ENCODE measurements at places on chromosomes 6 and 20.

DNA sequence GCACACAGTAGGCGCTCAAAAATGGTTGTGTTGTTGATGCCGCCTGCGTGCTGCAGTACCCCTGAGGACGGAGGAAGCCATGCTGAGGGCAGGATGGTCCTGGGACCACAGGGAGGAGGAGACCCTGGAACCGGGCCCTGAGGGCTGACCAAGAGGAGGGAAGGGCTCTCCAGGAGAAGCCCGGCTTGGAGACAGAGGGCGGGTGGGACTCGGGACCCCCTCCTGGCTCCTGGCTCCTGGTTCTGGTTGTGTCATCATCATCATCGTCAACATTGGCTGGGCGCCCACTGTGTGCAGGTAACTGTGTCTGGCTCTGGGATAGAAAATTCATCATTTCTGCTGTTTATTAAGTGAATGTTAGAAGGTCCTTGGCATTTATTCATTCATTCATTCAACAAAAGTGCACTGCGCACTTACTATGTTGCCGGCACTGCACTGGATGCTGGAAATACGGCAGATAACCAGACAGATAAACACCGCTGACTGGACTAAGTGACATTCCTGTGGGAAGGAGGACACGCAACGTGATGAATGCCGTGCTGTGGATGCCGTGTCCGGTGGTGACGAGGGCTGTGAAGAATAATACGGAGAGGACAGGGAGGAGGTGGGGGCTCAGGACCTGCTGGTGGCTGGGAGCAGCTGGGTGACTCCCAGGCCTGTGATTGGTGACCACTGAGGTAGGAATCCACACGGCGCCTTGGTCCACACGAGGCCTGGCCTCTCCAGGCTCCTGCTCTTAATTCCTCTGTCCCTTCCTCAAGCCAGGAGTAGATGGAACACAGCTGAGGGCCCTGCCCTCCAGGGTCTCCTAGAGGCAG lies 35.3 kb downstream of the SPDEF start:
- DNase-seq = no peak

DNA sequence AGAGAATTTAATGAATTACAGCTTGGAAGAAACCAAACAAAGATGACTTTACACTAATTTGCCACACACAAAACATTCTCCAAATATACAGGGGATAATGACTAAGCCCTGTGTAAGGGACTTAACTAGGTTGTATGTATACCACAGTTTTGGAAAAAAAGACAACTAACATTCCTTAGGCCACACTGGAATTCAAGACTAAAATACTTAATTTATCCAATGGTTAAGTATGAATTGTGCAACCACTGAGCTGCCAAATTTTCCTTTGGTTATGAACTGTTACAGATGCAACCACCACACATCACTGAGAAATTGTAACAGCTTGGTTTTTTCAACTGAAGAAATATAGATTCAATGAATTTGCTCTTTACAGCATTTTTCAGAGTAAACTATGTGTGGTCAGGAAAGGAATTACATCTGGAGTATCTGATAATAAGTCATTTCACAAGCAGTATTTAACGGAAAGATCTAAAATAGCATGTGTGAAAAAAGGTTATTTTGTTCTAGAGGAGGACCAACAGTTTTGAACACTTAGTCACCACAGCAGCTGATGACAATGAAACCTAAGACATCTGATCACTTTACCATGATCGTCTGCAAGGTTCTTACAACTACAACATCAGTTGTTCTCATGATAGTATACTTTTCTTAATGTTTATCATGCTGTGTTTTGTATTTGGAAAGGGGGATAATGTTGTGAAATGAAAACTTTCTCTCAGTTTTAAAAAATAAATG lies 318.8 kb downstream of the BCKDHB start:
- no peak for DNase-seq

DNA sequence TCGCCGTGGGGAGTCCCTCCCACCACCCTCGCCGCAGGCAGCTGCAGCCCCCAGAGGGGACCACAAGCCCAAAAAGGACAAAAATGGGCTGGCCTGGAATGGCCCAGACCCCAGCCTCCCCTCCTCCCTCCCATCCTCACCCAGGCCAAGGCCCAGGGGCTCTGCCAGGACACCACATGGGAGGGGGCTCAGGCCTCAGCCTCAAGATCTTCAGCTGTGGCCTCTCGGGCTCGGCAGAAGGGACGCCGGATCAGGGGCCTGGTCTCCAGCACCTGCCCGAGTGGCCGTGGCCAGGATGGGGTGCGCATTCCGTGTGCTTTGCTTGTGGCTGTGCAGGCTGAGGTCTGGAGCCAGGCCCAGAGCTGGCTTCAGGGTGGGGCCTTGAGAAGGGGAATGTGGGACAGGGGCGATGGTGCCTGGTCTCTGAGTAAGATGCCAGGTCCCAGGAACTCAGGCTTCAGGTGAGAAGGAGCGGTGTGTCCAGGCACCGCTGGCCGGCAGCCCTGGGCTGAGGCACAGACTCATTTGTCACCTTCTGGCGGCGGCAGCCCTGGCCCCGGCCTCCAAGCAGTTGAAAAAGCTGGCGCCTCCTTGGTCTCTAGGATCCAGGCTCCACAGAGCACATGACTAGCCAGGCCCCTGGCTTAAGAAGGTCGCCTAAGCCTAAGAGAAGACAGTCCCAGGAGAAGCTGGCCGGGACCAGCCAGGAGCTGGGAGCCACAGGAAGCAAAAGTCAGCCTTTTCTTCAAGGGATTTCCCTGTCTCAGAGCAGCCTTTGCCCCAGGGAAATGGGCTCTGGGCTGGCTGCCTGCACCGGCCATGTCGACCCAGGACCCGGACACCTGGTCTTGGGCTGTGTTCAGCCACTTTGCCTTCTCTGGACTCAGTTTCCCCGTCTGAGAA lies 35.2 kb upstream of the MRGBP start:
- DNase-seq = no peak

GRCh38 chr6:46014511-46015118 lies 1.0 kb downstream of the CLIC5 start:
- DNase-seq = no peak

DNA sequence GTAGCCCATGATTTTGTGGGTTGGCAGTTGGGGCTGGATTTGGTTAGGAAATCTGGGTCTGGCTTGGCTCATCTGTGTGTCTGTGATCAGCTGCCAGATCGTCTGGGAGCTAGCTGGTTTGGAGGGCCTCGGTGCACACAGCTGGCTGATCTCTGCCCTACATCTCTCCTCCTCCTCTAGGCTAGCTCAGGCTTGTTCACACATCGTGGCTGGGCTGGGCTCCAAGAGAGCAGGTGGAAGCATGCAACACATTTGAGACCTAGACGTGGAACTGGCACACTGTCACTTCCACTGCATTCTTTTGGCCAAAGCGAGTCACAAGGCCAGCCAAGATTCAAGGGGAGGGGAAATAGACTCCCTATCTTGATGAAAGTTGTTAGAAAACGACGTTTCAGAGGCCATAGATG lies 15.9 kb downstream of the NDUFAF5 start:
- DNase-seq = no peak

GRCh38 chr6:10391799-10392198 lies 23.1 kb downstream of the TFAP2A start:
- DNase-seq = no peak

DNA sequence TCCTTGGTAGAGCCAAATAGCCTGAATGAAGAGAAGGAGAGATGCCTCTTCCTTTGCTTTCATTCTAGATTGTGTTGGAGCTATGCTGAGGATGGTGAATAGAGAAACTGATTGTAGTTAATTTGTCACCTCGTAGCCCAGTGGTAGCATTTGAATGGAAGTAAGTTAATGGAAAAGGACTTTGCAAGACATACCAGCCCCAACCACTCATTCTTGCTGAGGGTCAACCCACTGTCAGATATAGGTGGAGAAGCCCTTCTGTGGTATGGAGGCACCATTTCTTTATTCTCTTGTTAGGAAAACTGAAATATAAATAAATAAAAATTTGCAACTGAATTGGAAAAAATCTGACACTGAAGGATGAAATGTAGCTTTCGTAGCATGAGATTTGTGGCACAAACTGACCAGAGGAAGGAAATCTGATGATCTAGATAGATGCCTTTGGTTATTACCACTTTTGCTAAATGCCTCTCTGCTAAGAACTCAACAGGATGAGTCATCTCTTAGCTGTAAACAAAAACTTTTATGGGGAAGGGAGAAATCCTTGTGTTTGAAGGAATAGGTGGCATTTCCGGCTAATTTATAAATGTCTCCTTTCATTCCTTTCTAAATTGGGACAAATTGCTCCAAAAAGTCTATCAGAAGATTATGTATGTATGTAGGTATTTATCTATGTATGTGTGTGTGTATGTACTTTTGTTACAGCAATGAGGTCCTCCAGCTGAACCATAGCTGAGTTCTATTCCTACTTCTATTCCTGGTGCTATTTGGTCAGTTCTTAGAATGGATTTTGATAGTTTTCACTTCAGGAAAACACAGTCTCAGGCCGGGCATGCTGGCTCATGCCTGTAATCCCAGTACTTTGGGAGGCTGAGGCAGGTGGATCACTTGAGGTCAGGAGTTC lies 76.5 kb upstream of the SUPT3H start:
- DNase-seq = no peak

GRCh38 chr6:8108759-8109539 lies 6.6 kb upstream of the EEF1E1 start:
- DNase-seq = no peak

DNA sequence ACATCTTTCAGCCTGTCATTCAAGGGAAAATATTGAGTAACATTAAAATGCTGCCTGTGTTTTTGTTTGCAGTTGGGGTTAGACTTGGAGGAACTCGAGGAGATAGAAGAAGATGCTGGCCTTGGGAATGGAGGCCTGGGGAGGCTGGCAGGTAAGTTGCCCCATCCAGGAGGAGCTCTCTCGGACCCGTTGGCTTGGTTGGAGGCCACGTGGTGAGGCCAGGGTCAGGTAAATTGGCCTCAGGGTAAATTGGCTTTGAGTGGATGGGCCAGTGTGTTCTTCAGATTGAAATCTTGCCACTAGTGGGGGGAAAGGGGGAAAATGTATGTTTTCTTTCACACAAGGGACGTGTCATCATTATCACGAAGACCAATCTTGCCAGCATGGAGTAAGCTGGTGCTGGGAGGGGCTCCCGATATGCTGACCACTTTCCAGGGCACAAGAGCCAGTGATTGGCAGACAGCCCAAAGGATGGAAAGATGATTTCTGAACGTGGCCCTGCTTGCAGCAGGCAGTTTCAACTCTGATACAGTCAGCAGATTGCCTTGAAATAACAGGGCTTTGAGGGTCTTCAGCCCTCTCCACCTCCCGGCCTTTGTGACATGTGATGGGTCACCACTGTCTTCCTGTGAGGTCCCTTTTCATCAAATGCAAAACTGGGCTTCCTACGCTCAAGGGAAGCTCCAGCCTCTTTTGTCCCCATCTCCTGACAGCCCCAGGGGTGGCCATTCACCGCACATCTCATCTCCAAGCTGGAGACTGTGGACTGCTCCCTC lies 21.4 kb downstream of the PYGB start:
- DNase-seq = no peak

DNA sequence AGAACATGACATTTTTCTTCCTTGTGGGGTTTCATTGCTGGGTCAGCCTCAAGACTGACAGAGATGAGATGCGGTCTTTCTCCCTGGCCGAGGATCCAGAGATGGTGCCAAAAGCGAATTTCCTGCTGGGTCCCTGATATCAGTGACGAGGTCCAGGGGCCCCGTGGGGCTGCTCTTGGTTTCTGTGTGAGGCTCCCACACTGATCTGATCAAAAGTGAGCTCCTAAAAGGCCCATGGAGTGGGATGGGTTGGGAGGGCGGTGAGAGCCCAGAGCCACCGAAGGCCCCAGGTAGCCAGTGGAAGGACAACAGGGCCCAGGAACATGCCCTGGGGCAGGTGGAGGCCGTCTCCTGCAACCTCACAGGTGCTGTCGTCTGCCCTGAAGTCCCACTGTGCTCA lies 208.4 kb upstream of the CDH4 start:
- no peak for DNase-seq

DNA sequence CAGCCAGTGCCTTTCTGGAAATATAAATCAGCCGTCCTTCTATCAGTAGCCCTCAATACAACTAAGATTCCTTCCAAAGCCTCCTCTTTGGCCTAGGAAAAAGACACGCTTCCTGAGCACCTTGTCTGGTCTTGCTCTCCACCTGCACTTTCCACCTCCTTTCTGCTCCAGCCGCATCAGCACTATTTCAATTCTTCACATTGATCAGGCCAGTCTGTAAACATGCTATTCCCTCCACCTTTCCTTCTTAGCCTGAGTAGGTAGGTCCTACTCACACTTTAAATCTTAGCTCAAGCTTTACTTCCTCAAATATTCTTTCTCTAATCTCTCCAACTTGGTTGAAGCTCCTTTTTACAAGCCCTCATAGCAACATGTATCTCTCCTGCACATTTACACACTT lies 11.4 kb downstream of the RANBP9 start:
- no peak for DNase-seq
